Stimulated activated CD4-positive, alpha-beta T cell treated with anti-CD3 and anti-CD28 coated beads, Interleukin-12 subunit alpha, Interleukin-12 subunit beta, amount 100 ng/mL, for 4 hours (primary cell): ENCODE measurements at places on chromosomes 3 and 15.

- DNase-seq = no peak
These were observed 342.9 kb upstream of the DPH6 start for GRCh38 chr15:35888815-35889214.

GRCh38 chr3:185988080-185988815 lies 50.4 kb upstream of the TRA2B start:
- no peak for DNase-seq

DNA sequence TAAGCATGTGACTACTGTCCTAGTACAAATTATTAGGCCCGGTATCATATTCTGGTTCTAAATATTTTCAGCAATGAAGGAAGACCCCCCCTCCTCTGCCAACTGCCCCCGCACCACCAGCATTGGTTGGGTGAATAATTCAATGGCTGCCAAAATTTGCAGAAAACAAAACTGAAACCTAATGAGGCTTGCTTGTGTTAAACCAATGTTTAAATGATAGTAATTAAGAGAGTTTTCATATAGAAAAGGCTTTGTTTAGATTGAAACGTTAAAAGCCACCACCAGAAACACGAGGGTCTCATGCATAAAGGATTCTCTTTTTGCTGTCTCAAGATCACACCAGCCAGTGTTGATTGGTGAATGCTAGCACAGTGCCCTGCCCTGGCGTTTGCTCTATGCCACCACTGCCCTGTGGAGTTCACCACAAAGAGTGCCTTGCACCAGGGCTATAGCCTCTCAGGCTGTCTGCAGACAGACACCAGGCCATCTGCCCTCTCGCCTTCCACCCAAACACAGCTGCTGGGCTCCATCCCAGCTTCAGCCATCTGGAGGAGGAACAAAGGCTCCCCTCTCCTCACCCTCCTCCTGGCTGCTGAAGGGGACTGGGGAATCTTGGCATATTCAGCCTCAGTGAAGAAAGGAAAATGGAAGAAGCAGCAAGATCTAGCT lies 200.3 kb upstream of the PFN2 start:
- no peak for DNase-seq

- no peak for DNase-seq
These were observed 27.6 kb upstream of the UBE2E2 start for GRCh38 chr3:23175341-23176083.

DNA sequence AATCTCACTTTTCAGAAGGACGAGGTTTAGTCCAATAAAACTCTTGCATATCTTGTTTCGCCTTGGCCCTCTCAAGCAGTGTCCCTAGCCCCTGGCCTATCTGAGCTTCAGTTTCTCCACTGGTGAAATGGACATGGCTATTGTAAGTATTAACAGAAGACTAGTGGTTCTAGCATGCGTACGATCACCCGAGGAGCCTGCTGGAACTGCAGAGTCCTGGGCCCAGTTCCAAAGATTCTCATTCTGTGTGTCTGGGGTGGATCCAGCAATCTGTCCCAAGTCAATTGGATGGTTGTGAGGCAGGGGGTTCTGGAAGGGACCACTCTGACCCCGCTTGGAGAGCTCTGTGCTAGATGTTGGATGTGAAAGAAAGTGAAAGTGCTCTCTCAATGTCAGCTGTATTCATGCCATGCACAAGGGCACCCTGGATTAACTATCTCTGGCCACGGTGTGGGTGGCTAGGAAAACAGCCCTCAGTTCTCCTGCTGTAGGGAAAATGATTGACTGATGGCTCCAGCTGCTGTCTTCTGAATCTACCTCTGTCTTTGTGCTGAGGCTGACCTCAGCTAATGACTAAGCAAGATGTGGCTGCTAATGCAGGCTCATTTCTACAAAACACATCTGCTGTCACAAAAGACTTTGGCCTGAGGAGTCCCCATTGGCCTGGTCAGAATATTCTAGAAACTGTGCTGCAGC lies 1.9 kb upstream of the PLA1A start:
- no peak for DNase-seq

DNA sequence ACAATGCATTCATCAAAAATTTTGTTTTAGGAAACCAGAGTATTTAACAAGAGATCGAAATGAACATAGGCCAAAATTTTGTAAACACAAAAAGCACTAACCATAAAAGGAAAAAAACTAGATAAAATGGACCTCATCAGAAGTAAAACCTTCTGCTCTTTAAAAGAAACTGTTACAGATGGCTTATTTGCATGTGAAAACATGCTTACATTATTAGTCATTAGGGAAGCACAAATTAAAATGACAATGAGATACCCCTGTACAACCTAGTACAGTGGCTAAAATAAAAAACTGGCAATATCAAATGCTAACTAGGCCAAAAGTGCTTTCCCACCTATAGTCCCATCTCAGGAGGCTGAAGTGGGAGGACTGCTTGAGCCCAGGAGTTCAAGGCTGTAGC lies 19.3 kb downstream of the UBR1 start:
- DNase-seq = no peak

DNA sequence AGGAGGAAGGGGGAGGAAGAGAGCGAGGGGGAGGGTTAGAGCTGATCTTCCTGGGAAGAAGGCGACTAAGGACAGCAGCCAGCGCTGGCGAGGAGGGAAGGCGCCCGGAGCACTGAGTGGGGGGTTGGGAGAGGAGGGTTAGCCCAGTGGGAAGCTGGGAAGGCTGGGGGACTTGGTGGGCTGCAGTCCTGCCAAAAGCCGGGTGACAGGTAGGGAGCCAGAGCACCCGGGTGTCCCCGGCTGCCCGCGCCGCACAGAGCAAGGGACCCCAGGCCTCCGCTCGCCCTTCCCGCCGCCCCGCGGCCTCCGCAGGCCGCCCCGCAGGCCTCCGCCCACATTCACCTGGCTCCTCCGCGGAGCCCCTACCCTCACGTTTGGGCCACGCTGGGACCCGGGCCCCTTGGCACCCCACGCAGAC lies 448 bp downstream of the SLC12A8 start:
- peak; percentile 4 for DNase-seq

GRCh38 chr3:58494107-58494506 lies 2.2 kb downstream of the KCTD6 start:
- no peak for DNase-seq

GRCh38 chr3:119723022-119723421 lies 20.2 kb downstream of the CFAP91 start:
- DNase-seq = no peak

DNA sequence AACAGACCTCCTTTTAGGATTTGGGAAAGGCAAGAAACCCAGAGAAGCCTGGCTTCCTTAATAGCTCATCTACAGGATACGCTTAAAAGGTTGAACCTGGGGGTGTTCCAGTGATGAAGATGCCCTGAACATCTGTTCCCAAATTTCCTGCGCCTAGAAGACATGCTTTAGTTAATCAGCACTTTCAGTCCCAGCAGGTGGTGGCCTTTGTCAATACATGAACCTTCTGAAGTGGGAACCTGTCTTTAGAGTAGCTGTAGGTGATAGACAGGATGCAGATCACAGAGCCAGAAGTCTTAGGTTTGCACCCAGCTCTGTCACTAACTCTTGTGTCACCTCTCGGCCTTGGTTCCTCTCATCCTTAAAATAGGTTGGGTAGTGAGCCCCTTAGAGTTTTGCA lies 149.7 kb upstream of the SYNPR start:
- no peak for DNase-seq

GRCh38 chr3:174495311-174495710 lies 363.8 kb upstream of the NAALADL2 start:
- DNase-seq = no peak

DNA sequence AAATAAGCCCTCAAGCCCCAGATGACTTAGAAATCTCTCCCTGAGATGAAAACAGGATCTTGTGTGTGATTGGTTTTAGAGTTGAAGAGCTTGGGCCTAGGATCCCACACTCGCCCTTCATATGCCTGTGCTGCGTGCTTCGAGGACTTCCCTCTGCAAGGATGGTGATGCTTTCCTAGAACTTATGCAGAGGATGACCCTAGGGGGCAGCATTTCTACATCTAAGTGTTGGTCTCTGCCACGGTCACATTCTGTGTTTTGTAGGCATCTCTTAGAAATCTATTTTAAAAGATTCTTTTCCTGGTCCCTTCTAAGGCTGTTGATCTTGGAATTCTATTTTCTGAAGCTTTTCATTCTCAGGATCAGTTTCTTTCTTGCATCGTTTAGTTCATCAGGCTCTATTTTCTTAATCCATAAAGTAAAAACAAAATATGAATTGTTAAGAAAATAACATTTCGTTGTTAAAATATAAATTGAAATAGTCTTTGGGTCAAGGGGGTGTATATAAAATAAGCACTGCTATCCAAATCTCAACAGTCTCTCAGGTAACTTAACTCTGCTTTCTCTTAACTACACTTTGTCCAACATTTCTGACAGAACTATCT lies 45.7 kb downstream of the WDR76 start:
- DNase-seq = no peak

DNA sequence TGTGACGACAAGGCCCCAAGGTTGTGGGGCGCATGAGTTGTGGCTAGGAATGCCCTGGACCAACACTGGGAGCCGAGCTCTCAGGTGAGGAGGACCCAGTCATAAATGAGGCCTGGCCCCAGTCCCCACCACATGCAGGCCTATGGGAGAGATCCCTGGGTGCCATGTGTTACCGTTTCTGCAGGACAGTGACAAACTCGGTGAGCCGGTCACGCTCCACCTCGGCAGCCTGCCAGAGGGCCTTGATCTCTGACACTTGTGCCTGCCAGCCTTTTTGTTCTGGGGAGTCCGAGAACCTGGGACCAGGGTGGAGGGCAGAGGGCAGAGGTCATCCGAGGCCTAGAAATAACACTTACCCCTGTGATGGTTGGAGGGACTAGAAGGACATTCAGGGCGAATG lies 27.7 kb upstream of the HHATL start:
- DNase-seq = no peak

- DNase-seq = no peak
These were observed 602.9 kb downstream of the NTRK3 start for GRCh38 chr15:87653646-87654045.

DNA sequence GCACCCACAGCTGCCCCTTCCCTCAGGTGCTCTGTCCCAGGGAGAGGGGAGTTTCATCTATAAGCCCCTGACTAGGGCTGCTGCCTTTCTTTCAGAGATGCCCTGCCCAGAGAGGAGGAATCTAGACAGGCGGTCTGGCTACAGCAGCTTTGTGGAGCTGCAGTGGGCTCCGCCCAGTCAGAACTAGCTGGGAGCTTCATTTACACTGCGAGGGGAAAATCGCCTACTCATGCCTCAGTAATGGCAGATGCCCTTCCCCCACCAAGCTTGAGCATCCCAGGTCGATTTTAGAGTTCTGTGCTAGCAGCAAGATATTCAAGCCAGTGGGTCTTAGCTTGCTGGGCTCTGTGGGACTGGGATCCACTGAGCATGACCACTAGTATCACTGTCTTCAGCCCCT lies 181.2 kb upstream of the RARB start:
- no peak for DNase-seq

GRCh38 chr3:186432189-186432588 lies 70.2 kb upstream of the DGKG start:
- DNase-seq = no peak

DNA sequence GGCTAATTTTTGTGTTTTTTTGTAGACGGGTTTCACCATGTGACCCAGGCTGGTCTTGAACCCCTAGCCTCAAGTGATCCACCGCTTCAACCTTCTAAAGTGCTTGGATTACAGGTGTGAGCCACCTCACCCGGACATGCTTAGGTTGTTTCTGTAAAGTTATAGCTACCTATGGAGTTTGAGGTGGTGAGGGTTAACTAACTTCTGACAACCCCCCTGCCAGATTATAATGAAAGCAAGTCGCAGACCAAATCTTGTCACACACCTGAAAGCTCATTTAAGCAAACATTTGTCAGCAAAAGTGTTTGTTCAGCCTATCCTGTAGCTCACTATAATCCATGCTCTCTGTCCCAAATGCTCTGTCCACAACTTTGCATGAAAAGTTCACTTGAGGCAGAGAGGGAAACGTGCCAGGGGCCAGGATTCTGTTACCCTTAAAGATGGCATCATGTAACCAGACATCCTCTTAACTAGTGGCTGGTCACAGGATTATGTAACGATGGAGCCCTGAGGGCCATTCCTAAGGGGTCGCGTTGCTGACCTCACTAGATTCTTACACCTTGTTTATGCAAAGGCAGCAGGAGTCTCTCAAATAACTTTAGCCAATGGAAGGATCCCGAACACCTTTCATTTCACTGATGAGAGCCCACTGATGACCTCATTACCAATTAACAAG lies 24.1 kb upstream of the SENP5 start:
- no peak for DNase-seq

DNA sequence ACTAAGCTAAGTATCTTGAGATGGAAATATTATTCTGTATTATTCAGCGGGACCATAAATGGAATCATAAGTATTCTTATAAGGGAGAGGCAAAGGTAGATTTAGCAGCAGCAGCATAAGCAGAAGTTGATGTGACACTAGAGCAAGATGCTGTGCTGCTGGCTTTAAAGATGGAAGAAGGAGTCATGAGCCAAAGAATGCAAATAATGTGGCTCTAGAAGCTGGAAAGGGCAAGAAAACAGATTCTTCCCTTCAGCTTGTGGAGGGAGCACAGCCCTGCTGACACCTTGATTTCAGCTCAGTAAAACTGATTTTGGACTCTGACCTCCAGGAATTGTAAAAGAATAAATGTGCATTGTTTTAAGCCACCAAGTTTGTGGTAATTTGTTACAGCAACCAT lies 144.2 kb upstream of the ANKRD28 start:
- DNase-seq = no peak

DNA sequence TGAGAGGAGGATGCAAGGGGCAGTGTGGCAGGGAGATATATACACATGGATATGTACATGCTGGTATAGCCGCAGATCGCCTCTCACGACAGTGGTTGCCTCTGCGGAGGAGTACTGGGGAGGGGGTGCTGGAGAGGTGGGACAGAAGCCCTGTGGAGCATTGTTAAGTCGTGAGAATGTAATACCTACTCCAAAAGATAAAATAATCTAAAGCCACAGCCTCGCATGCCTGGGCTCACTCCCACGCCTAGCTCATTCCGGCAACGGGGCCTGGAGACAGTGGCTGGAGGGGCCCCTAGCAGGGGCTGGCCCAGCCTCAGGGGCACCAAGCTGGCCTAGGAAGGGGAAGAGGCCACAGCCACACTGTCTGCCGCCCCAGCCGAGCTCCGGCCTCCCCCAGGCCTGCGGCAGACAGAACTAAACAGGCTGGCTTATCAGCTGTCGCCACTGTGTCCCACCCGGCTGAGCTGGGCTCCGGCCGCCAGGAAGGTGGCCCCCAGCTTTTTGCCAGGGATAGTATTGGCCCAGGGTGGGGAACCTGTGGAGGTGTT lies 65.1 kb upstream of the LCTL start:
- DNase-seq = no peak

DNA sequence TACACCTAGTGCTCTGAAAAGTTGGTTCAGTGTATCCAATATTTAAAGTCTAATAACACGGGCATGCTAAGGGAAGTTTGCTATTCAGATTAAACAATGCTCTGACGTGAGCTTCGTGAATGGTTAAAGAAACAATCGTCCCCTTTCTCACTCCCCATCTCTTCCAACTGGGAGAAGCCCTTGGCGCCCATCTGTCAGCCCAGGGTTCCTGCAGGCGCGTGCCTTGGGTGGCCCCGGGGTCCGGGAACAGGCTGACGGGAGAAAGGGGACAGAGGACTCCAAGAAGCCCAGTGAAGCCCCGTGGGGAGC lies 413 bp downstream of the SEC22C start:
- DNase-seq = no peak

- DNase-seq = no peak
These were observed 34.2 kb upstream of the RAP2B start for GRCh38 chr3:153127788-153128187.

- peak; percentile 38 for DNase-seq
These were observed 112.8 kb upstream of the ICE2 start for GRCh38 chr15:60591496-60592370.
